Activated CD4-positive, alpha-beta memory T cell treated with anti-CD3 and anti-CD28 coated beads, Interleukin-2, amount 10 ng/mL, durations not matched to agents 7 days and 5 days (primary cell): ENCODE measurements at places on chromosomes 7 and 10. TPM values are rescaled to one million over a fixed set of nuclear protein-coding genes. Genes with fewer than 3 reads are reported as not detected.

ADCY1 gene
- 3.9 TPM for total RNA-seq

DNA sequence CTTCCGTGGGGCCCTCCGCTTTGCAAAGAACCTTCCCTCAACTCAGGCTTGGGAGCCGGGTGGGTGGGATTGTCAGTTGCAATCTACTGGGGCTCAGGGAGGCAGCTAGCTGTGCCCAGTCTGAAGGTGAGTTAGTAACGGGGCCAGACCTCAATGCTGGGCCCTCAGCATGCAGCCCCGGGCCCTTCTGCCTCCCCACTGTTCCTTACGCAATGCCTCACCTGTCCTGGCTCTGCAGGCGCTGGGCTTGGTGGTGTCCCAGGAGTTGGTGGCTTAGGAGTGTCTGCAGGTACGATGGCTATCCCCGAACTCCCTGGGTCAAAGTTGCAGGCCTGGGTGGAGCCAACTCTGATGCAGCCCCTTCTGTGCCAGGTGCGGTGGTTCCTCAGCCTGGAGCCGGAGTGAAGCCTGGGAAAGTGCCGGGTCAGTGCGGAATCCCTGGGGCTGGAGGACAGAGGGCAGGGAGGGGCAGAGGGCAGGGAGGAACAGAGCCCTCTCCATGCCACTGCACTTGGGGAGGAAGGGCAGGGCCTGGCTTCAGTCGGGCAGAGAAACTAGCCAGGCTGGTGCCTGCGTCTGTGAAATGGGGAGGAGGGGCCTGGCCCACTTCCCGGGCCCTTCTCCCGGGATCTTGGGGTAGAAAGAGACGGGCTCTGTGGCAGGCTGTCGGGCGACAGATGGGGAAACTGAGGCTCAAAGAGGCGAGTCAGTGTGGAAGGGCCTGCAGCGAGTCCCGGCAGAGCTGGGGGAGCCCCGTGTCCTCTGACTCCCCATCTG lies 15.0 kb downstream of the ELN start:
- H3K4me1 ChIP-seq = no peaks in the 10 kb centered on the region
- H3K36me3 ChIP-seq = no peaks in the 10 kb centered on the region
- no peaks in the 10 kb centered on the region for H3K27me3 ChIP-seq
- H3K27ac ChIP-seq = no peak overlapping the region

GRCh38 chr7:144534196-144534595 lies 130.7 kb upstream of the NOBOX start:
- no peak overlapping the region for H3K27ac ChIP-seq
- no peaks in the 10 kb centered on the region for H3K36me3 ChIP-seq
- peaks cover 8% of the 10 kb centered on the region for H3K4me1 ChIP-seq
- H3K4me3 ChIP-seq = no peak overlapping the region

- H3K27me3 ChIP-seq = no peaks in the 10 kb centered on the region
- H3K4me1 ChIP-seq = no peaks in the 10 kb centered on the region
- DNase-seq = no peak
- no peak overlapping the region for H3K4me3 ChIP-seq
- H3K27ac ChIP-seq = no peak overlapping the region
Measured at GRCh38 chr7:72140566-72140965, 271.6 kb downstream of the CALN1 start.

CPA2 gene
- total RNA-seq = not detected

DNA sequence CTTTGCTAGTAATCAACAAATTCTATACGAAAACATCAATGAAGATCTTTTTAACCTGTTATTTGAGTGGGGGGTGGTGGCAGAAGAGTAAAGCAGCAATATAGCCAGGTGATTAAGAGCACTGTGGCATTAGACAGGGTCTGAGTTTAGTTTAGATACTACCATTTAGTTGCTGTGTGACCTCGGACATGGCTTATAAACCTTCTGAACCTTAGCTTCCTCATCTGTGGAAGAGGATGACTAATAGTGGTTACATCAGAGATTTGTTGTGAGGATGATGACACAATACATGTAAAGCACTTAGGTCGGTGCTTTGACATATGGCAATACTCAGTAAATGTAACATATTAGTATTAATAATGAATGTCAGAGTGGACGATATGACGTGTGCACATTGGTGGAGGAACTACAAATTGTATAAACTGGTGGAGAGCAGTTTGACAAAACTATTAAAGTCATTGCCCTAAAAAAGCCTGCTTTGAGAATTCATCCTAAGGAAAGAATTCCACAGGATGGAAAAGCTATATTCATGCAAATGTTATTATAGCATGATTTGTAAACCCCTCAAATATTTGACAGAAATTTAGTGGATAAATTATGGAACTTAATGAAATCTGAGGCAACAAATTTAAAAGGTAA lies 24.3 kb downstream of the SPAG6 start:
- peaks cover 3% of the 10 kb centered on the region for H3K36me3 ChIP-seq
- H3K27me3 ChIP-seq = no peaks in the 10 kb centered on the region
- no peak overlapping the region for H3K4me3 ChIP-seq
- no peak for DNase-seq
